ENCODE measurements at places on chromosomes 2 and 18.
A peak's percentile ranks its signal among the peaks of the same experiment; 100 is the strongest.

- DNase-seq: no peak
These were observed 139.4 kb downstream of the SMAD7 start for GRCh38 chr18:48811401-48811800.

DNA sequence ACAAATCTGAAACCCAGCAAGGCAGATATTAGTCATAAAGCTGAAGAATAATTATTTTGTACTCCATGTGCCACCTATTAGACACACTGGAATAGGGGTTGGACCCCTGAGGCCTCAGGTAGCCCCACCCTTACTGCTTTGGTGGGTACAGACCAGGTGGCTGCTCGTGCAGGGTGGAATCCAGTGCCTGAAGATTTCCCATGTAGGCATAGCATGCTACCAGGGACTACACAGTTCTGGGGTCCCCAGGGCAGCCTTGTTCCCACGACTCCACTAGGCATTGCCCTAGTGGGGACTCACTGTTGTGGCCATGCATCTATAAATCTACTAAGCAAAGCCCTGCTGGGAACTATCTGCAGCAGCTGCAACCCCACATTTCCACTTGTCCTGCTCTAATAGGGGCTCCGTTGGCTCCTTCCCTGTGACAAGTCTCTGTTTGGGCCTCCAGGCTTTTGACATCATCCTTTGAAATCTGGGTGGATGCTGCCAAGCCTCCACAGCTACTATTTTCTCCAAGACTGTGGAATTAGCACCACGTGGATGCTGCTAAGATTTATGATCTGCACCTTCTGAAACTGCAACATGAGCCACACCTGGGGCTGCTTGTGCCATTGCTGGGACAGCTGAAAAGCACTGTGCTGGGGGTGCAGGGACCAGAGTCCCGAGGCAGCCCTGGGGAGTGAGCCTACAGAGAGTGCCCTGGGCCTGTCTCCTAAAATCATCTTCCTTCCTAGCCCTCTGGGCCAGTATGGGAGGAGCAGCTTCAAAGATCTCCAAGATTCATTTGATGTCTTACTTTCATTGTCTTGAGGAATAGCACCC is 303.8 kb downstream of the FSIP2 start:
- no peak for DNase-seq

DNA sequence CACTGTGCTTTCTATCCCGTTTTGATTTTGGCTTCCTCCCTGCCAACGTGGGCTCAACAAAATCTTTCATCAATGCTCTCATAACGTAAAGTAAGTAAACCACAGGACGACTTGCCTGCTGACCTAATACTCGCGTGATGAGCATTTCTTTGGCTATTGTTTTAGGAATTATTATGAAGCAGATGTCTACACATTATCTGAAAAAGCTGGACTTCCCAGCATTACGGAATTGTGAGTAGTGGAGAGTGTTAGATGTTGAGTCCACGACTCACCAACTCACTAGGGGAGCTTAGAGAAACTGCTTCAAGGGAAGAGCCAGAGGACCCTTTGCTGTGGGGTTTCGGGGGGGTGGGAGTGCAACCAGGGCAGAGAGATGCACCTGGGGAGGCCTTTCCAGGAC is 21.9 kb downstream of the HJURP start:
- DNase-seq: no peak

GRCh38 chr18:7152440-7152839 is 34.8 kb upstream of the LAMA1 start:
- DNase-seq: no peak

- no peak for DNase-seq
These were observed 12.1 kb downstream of the LTBP1 start for GRCh38 chr2:32958821-32959220.

DNA sequence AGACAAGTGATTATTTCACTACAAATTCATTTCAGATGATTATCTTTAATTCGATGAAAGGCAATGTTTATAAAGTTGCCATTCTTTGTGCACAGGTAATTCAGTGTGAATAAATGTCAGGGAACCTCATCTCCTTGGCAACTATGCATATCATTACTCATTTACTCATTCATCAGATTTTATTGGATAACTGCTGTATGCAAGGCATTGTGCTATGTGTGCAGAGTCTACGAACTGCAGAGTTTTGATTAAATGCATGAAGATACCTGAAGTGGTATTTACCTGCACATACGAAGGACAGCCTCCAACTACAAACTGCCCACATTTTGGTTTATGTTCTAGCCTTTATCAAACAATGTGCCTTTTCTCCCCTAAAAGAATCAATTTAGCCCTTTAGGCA is 3.5 kb downstream of the RND3 start:
- no peak for DNase-seq

DNA sequence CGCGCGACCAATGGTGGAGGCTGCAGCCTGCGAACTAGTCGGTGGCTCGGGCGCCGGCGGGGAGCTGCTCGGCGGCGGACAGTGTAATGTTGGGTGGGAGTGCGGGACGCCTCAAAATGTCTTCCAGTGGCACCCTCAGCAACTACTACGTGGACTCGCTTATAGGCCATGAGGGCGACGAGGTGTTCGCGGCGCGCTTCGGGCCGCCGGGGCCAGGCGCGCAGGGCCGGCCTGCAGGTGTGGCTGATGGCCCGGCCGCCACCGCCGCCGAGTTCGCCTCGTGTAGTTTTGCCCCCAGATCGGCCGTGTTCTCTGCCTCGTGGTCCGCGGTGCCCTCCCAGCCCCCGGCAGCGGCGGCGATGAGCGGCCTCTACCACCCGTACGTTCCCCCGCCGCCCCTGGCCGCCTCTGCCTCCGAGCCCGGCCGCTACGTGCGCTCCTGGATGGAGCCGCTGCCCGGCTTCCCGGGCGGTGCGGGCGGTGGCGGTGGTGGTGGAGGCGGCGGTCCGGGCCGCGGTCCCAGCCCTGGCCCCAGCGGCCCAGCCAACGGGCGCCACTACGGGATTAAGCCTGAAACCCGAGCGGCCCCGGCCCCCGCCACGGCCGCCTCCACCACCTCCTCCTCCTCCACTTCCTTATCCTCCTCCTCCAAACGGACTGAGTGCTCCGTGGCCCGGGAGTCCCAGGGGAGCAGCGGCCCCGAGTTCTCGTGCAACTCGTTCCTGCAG is at the start of gene HOXD9:
Gene HOXD9, plus strand, starts transcription at position 37 of the 728 bp plus-strand sequence. Its CDS starts 50 bp downstream, at position 87.
- peak; percentile 29 for DNase-seq

DNA sequence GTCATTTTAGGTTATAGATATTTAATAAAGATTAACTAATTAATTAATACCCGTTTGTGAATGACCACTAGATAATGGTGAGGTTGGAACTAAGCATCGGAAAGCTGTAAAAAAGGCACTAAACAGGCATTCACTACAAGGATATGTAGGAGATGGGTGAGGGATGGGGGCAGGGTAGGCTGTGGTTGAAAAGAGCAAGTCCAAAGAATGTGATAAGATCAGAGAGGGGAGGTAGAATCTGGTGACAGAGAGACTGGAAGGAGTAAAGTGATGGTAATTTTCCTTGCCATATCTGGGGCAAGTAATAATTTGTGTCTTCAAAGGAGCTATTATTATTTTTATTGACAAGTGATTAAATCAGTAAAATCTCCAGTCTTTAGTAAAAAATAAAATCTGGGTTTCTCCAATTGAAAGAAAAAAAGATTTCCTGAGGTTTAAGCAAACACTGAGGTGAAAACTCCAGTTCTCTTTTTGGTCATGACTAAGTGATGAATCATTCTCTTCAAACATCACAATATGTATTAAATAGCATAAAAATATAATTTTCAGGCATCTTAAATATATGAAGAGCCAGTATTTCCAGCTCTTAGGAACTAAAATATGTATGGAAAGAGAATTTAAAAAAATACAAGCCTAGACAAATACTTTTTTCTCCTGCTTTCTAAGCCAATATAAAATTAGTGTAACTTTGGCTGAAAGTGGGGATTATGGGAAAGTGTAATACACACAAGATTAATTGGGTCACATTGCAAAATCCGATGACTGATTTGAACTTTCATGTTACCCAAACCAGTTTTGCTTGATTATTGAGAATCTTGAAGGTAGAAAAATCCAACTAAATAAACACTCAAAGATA is 259.1 kb upstream of the RBMS1 start:
- no peak for DNase-seq

- DNase-seq: no peak
These were observed 15.4 kb downstream of the UBE2F start for GRCh38 chr2:237982039-237982725.

GRCh38 chr2:240921311-240921994 is 15.3 kb downstream of the CROCC2 start:
- no peak for DNase-seq

GRCh38 chr2:239401881-239402233 is 1.0 kb upstream of the HDAC4 start:
- DNase-seq: no peak

GRCh38 chr18:58303363-58303762 is 259.3 kb downstream of the NEDD4L start:
- no peak for DNase-seq

DNA sequence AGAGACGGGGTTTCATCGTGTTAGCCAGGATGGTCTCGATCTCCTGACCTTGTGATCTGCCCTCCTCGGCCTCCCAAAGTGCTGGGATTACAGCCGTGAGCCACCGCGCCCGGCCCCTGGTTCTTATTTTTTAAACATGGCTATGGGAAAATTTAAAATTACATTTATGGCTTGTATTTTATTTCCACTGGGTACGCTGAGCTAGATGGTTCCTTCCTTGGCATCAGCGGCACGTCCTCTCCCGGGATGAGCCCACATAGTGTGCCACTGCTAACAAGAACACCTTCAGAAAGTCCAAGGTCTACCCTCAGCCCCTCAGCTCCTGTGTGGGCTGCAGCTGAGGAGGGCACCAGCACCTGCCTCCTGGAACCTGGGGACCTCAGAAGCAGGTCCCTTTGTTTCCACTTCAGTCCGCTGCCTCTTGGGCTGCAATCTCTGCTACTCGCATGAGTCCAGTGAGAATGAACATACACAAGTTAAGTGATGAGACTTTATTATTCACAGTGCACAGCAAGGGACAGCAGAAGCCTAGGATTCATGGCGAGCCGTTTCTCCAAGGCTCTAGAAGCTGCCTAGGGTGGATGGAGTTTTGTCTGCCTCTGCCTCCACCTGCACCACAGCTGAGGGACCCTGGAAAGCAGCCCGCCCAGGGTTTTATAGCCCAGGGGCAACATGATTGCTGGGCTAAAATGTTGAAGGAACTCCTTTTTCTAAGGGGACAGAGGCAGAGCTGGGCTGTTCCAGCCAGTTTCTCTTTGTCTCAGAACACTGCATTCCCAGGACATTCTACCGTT is 107.5 kb upstream of the TEX51 start:
- no peak for DNase-seq

DNA sequence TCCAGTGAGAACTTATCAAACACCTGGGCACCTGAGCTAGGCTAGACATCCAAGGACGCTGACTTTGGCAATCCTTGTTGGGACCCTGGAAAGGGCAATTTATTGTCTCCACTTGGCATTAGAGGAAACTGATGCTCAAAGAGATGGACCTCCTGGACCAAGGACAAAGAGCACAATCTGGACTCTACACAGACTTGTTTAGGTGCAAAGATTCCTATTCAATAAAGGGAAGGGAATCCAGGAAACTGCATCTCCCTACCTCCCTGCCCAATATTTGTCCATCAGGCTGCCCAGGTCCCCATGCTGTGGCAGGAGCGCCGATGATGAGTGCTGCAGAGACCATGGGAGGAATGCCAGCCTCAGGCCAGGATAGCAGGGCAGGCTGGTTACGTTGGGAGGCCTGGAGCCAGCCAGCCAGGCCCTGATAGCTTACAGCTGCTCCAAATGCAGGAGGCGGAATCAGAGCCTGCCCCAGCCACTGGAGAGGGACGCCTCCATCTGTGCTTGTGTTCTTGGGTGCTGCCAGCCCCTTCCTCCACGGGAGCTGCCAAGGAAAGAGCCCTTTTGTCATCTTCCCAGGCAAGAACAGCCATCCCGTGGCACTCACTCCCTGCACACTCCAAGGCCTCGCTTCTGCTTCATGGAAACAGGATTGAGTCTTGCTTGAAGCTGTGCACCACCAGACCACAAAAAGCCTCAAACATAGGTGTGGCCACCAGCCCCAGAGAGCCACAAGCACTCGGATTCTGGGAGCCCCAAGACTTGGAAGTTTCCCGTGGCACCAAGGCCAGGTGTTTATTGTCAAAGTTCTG is 60.0 kb downstream of the HS1BP3 start:
- no peak for DNase-seq

GRCh38 chr2:158747281-158747680 is 47.8 kb upstream of the DAPL1 start:
- DNase-seq: no peak

- peak; percentile 15 for DNase-seq
These were observed 81.6 kb upstream of the NFU1 start for GRCh38 chr2:69518841-69519240.

- DNase-seq: no peak
These were observed 3.7 kb downstream of the TNFRSF11A start for GRCh38 chr18:62328586-62329525.

- peak; percentile 17 for DNase-seq
These were observed 25.0 kb upstream of the COPS8 start for GRCh38 chr2:237060534-237061312.

- no peak for DNase-seq
These were observed 68.9 kb downstream of the PRPF40A start for GRCh38 chr2:152648336-152648735.

GRCh38 chr2:216490061-216490460 is 8.6 kb upstream of the RPL37A start:
- no peak for DNase-seq

DNA sequence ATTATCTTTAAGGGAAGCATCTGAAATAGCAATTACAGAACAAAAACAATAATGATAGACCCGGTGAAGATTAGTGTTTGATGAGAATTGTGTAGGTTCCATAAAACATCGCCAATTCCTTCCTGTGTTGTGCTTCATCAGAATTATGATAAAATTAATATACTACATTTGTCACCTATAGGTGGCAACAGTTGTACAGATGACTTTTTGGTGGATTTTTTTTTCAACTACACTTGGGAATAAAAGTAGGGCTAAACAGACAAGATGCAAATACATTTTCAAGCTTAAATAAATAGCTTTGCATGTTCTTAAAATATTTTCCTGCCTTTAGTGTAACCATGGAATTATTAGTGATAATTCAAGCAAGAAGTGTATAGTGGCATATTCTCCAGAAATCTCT is 7.0 kb upstream of the LYPD1 start:
- no peak for DNase-seq

DNA sequence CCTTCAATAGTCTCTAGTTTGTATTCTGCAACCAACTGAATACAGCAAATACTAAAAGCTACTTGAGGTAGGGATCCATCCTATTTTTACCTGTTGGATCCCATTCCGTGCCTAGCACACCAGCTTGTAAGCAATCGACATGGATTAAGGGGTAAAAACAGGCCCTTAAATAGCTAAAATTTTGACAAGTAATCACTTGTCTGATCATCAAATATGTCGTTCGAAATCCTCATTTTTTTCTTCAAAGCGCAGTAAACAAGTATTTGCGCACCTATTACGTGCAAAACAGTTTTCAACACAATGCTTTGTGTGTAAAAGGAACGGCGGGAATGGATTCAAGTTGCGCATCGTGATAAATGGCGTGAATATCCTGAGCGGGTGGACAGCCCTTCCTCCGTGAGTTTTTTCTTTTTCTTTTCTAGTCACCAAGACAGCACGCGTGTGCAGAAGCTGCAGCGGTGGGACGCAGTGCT is 1.4 kb upstream of the ACVR2A start:
- DNase-seq: peak; percentile 2

DNA sequence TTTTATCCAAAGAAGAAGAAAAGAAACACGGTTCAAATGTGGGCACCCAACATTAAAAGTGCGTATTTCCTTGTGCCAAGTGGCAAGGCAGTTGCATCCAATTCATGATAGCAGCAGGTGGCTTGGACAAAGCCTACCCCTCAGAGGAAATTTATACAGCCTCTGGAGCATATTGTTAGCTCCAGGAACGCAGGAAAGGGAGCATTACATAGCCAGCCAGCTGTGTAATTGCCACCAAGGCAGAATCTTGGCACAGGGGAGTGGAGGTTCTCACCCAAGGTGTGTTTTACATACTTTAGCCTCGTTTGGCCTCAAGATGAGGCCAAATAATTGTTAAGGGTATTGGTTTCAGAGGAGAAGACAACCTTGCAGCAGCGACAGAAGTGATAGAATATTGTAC is 526.9 kb downstream of the TMEM182 start:
- no peak for DNase-seq

All from immature natural killer cell (primary cell).